NCI-H187 (cell line): ENCODE measurements at places on chromosomes 13 and 19.

DNA sequence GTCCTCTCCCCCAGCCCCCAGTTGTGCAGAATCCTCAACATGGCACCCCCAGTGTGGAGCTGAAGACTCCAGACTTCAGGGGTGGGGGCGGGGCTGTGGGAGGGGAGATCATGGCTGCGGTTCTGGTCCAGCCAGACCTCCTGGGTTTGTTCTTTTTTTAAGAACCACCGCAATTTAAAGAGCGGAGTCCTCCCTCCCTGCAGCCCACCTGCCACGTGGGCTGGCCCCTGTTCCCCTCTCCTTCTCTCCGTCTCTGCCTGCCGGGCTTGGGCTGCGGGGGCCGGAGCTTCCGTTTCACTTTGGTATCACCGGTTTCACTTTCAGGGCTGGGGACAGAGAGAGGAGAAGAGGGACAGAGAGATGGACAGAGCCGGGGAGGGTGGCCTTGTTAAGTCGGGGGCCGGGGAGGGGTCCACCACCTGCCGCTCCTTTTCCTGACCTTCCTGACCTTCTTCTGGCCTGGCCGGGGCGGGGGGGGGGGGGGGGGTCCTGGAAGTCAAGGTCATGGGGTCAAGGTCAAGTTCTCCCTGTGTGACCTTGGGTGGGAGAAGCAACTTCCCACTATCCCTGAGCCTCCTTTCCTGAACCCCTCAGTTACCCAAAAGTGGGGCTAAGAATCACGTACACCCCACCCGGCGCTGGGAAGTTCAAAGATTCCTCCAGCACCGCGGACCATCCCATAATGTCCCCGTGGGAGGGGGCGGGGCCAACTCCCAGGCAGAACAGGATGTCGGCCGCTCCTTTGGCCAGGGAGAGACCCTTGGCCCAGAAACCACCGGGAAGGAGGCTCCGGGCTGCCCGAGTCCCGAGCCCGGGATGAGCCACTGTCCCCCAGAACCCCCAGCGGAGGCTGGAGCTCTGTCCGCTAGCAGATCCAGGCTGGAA lies 11.3 kb upstream of the ZBTB7A start:
- DNase-seq: no peak

DNA sequence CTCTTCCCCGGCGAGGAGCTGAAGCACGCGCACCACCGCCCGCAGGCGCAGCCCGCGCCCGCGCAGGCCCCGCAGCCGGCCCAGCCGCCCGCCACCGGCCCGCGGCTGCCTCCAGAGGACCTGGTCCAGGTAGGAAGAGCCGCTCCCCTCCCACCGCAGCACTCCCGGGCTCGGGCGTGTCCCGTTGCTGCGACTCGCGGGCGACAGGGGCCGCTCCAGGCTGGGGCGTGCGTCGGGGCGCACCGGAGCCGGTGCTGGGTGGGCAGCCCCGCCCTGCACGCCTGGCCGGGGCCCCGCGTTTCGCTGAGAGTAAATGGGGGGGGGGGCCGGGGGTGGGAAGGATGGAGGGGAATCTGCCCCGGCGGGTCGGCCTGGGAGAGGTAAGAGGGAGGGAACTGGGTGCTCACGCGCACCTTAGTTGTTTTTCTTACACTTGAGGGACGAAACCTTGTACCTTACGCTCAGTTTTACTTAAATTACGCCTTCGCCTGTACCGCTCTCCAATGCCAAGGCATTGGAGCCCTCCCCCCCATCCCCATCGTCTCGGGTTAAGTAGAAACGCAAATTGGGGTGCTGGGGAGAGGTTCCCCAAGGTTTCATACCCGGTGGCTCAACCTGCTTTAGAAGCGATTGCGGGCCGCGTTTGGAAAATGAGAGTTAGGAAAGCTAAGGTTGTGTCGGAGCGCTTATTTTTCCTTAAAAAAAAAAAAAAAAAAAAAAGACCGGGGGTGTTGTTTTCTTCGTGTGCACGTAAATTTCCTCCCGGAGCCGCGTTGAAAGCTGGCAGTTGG lies 850 bp downstream of the KLF5 start:
- no peak for DNase-seq

- no peak for DNase-seq
Measured at GRCh38 chr19:34485831-34486230, 4.3 kb downstream of the WTIP start.

DNA sequence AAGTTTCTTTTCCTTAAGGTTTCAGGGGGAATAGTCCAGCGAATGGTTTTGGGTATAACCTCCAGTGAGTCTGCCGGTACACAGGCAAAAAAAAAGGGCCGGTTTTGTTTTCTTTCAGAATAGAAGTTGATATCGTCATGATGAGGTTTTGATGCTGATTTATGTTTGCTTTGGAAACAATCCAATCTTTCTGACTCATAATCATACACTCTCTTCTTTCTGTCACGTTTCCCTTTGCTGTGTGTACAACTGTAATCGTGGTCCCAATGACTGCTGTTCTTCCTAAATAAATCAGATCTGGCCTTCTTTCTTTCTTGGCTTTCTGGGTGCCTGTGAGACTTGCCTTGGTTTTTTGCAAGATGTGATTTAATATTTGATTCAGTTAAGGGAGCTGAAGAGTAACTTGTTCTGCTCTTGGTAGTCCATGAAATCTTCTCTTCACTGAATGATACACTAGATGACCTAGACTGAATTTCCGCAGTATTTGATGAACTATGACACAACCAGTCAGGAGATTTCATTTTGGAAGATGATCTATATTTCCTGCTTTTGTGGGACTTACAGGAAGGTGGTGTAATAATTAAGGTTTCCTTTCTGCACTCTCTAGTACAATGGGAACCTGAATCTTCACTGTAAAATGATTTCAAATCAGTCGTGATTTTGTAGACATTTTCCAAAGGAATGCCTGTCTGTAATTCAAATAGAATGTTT lies 34.9 kb upstream of the METTL21C start:
- no peak for DNase-seq

DNA sequence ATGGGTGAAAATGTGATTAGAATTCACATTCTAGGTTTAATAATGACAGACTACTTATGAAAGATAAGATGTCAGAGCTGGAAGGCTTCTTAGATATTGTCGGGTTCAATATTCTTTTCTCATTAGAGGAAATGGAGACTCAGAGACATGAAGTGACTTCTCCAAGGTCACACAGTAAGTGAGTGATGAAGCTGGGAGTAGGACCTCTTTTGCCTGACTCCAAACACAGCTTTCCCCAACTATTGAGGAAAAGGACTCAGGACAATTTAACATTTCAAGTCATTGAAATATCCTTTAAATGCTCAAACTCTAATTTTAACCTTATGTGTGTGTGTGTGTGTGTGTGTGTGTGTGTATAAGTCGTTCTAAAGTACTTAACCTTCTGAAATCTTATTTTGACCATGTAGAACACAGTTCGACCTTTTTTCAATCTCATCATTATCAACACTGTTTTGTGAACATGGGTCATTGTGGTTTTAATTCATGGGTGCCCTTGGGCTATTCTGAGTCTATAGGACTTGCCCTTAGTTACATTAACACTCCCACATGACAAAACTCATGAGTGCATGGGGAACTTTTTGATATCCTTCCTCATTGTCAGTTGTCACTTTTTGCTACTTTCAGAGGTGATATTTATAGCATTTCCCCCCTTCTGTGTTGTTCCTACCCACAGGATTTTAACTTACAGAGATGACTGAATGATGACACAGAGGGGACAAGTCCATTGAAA lies 53.0 kb downstream of the LRCH1 start:
- DNase-seq: no peak

- no peak for DNase-seq
Measured at GRCh38 chr13:61531383-61532065, 115.9 kb upstream of the PCDH20 start.

GRCh38 chr19:15837221-15837731 lies 21.8 kb upstream of the OR10H1 start:
- no peak for DNase-seq

DNA sequence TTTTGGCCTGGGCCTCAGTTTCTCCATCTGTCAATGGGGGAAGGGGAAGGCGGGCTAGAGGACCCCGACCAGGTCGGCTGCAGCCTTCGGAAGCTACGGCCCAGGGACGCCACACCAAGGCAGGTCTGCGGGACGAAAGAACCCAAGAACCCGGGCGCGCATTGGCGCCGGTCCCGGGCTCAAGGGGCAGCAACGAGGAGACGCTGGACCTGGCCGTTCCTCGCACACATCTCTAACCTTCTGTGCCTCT lies 739 bp upstream of the ILF3 start:
- DNase-seq: no peak

DNA sequence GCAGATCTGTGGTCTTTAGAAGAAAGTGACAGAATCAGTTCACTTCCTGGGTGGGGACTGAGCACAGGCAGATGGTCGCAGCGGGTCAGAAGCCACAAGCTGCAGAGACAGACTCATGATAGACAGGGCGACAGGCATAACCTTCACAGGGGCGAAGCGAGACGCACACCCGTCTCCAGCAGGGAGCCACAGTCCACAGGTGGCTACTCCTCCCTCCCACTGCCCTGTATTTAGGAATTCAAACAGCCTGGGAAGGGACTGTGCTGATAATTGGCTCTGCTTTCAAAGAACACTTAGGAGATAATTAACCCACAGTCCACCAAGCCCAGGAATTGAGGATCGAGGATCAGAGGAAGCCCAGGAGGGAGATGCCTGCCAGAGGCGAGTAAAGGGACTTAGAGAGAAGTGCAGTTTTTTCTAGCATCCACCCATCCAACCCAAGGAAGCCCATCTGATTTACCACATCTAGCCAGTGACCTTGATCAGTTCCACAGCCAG lies 23.2 kb downstream of the RFX2 start:
- peak; percentile 24 for DNase-seq

GRCh38 chr19:40458597-40458974 lies 7.0 kb downstream of the BLVRB start:
- no peak for DNase-seq

DNA sequence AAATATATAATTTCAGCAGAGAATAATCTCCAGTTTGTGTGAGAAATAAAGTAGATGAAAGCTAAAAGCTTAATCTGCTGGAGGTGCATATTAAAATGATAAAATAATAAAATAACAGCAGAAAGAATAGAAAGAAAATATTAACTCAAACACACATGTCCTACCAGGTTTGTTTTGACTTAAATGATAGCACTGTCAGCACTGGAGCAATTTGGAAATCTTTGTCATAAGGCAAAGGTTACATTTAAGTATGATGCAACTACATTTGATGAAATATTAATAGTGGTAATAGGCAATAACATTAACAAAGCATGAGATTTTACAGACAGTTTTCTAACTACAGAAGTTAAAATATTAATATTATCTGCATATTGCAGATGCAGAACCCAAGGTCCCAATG lies 2380.1 kb downstream of the PCDH9 start:
- DNase-seq: no peak

GRCh38 chr13:112940236-112940635 lies 28.8 kb upstream of the MCF2L start:
- DNase-seq: no peak

DNA sequence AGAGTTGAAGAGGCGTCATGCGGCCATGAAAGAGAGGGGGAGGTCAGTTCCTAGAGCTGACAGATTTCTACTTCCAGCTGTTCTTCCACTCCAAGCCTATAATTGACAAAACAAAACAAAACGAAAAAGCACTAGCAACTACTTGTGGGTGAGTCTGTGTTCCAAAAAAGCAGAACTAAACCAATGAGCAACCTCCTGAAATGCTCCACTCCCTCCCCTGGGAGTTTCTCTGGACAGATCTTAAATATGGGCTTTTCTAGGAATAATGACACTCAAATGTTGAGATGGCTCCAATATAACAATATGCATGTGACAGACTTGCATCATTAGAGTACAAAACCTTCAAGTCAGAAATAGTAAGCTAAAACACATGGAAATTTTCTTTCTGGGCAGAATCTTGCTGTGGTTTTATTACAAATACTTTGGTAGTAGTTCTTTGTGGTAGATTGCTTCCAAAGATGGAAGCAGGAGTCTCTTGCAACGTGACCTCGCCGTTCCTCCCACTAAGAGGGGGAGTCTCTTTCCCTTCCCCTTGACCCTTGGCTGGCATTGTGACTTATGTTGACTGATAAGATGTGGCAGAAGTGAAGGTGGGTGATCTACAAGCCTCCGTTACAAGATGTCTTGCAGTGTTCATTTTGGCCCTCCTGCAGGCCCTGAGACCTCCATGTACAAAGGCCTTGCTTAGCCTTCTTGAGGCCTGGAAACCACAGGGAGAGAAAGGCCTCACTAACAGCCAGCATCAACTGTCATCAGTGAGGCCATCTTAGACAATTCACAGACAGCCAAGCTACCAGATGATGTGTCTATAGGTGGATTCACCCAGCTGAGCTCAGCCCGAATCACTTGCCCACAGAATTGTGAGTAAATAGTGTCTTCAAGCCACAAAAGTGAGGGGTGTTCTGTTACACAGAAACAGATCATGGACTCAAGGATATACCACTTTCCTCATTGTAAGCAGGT lies 173.1 kb upstream of the RFC3 start:
- no peak for DNase-seq

DNA sequence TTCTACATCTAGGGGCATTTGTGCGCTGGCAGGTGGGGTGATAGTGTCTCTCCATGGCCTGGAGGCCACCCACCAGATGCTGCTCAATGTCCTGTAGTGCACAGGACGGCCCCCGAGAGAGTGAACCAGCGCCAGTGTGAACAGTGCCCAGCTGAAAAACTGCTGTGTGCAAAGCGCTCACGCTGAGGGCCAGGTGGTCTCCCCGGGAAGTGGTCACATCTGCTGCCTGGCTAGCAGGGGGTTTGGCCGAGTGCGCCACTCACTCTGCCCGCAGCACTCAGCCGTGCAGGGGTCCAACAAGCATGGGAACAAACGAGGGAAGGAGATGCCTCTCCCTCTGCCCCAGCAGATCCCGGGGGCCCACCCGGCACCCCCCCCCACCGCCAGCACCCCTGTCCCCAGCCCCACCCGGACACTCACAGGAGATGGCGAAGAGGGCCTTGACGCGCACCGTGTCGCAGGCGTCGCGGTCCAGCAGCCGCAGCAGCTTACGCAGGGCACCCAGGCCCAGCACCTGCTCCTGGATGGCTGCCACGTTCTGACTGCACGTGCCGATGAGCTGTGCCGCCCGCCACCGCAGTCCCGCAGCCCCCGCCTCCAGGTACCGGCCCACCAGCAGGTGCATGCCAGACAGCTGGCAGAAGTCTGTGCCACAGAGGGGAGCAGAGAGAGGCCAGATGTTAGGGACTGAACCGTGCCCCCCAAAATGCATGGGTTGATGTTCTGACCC lies 5.8 kb downstream of the HSPBP1 start:
- no peak for DNase-seq

DNA sequence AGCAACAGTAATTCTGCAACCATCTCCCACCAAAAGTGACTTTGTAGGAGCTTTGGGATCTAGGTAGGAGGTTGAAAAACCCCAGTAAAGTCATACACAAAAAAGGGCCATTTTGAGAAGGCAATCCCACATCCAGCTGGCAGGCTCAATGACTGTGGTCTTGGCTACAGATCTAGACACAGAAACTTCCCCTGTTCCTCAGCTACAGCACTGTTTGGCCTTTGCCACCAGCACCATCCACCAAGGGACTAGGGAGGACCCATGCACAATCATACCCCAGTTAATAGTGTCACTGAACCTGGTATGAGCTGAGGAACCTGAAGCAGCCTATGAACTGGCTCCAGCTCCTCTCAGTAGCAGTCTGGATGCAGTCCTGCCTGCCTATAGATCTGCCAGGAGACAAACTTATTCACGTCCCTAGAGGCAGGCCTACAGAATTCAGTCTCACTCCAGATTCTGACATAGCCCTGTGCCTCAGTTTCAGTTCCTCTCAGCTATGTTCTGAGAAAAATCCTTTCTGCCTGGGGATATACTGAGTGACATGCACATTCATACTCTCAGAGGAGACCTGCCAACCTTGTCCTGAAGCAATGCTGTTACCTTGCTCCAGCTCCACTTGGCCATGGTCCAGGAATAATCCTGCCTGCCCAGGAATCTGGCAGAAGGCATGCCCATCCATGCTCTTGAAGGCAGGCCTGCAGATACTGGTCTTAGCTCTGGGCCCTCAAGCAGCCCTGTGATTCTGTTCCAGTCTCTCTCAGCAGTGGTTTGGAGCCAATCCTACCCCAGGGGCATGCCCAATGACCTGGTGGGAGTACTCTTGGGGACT lies 2048.3 kb upstream of the PCDH20 start:
- no peak for DNase-seq
